EH (cell line): ENCODE measurements at places on chromosomes 6 and 20.

- peak; percentile 99 for DNase-seq
Measured at GRCh38 chr6:140070846-140071473, 696.5 kb upstream of the CITED2 start.

DNA sequence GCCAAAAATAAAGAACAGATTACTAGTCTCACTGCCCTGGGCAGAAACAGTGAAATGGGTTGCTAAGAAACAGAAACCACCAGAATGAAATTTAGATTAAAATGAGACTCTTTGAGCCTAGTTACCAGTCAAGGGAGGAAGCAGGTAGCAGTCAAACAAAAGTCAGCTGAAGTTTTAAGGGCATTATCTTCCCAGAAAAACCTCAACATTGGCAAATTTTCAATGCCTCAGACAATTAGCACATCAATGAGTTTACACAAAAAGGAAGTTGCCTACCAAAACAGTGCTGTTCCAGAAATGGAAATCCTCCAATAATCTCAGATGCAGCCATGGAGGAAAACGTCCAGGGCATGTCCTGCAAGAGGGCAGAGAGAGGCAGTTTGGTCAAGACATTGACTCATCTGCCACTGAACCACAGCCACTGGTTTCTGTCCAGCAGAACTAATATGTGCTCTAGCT, 399.7 kb upstream of the ADGRB3 start:
- no peak for DNase-seq

DNA sequence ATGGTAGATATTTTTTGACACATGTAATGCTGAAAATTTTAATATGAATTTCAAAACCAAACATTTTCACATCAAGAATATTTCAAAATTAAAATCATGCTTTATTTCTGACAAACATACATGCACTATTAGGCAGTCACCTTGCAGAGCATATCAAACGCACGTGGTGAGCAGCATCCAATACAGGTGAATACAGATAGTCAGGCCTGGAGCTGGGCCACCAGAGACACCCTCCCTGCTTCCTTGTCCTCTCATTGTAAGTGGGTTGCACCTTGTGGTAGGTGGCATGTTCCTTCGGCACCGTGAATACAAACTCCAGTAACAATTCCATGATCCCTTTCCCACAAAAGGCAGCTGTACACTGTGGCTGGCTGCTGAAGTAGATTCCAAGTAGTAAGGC, 8.9 kb downstream of the REV3L start:
- no peak for DNase-seq

- DNase-seq, result peak; percentile 14
Measured at GRCh38 chr6:113651120-113651519, 206.0 kb upstream of the MARCKS start.

- no peak for DNase-seq
Measured at GRCh38 chr20:32458061-32458836, 100.1 kb downstream of the ASXL1 start.

DNA sequence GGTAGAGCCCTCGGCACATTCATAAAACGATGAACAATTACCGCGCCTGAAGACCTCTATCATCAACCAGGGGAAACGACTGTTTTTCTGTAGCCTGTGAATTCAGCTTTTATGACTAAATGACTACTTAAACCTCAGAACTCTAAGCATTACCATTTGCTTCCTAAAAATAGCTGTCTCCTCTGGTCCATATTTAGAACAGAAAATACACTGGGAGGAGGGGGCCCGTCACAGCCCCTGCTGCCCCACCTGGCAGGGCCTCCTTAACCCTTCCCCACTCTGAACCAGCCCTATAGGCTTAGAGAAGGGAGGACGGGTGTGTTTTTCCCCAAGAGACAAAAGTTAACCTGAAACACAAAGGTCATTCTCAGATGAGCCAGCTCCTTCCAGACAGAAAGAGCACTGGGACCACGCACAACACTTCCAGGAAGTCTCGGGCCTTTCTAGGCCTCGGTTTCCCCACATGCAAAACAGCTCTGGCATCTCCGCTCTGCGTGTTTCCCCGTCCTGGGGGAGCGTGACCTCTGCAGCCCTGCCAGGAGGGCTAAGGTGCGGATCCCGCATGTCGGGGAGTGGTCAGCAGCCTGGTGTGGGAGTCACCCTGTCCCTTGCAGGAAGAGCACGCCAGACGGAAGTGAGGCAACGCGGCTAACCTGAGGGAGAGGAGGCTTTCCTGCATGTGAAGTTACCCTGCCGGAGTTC, 193.9 kb downstream of the DLL1 start:
- DNase-seq, result no peak

- no peak for DNase-seq
Measured at GRCh38 chr6:11214084-11214833, 18.2 kb downstream of the NEDD9 start.

- no peak for DNase-seq
Measured at GRCh38 chr20:35039146-35039545, 53.5 kb downstream of the TRPC4AP start.

DNA sequence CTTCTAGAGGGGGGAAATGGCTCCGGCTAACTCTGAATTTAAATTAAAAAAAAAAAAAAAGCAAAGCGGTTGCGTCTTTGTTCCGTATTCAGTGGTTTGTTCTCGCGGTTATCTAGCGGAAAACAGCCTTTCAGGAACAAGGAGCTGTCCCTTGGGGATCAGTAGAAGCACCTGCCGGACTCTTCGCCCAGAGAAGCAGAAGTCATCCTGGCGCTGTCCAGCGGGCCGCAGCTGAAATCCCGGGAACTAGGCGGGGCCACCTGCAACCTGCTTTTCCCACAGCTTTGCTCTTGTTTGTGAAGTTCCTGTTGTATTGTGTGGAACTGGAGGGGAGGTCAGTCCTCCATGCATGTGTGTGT, 43.9 kb upstream of the GJE1 start:
- DNase-seq, result peak; percentile 67

GRCh38 chr6:3363296-3364025, 93.4 kb downstream of the SLC22A23 start:
- no peak for DNase-seq
